ENCODE measurements at places on chromosomes 6 and 20.
A peak's percentile ranks its signal among the peaks of the same experiment; 100 is the strongest.

GRCh38 chr6:68760485-68760884 is 125.4 kb downstream of the ADGRB3 start:
- DNase-seq, result no peak

DNA sequence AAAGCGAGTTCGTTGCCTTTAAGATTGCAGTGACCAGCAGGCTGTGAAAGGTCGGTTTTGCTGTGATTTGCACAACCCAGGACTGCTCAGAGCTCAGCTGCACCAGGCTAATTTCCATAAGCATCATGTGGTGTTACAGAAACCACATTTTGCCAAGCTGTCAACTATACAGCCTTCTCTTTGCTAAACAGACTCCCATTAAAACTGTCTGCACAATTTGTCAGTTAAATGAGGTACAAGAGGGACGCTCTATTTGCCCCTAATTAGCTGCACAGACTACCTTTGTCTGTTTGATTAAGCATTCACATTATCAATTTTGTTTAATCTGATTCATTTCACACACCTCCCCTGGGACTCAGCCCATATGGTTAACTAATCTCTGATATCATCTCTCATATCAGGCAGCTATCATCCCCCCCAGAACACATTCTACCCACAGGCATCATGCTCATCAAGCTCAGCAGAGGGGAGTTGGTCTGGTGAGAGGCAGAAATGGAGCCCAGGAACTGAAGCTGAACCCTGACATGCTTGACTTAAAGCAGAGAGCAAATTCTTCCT is 62.1 kb downstream of the OLIG3 start:
- no peak for DNase-seq

DNA sequence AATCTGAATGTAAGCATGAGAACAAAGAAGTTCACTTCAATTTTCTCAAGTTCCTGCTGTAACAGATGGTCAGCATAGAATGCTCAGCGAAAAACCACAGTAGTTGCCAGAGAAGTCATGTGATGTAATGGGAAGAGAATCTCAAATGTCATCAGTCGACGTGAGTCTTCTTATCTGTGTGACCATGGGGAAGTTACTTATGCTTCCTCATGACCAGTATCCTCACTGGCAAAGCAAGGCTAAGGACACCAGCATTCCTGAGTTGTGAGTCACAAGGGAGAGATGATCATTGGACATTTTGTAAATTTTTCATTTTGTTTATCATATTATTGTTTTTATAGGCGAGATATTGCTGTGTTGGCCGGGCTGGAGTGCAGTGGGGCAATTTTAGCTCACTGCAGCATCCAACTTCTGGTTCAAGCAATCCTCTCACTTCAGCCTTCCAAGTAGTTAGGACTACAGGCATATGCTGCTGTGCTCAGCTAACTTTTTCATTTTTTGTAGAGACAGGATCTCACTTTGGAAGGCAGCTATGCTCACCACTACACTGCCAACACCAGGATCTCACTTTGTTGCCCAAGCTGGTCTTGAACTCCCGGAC is 21.9 kb downstream of the SGK1 start:
- no peak for DNase-seq

GRCh38 chr20:2751878-2752566 is 48.4 kb downstream of the CPXM1 start:
- no peak for DNase-seq

- DNase-seq, result no peak
These were observed 33.2 kb upstream of the IGF2R start for GRCh38 chr6:159935633-159936032.

DNA sequence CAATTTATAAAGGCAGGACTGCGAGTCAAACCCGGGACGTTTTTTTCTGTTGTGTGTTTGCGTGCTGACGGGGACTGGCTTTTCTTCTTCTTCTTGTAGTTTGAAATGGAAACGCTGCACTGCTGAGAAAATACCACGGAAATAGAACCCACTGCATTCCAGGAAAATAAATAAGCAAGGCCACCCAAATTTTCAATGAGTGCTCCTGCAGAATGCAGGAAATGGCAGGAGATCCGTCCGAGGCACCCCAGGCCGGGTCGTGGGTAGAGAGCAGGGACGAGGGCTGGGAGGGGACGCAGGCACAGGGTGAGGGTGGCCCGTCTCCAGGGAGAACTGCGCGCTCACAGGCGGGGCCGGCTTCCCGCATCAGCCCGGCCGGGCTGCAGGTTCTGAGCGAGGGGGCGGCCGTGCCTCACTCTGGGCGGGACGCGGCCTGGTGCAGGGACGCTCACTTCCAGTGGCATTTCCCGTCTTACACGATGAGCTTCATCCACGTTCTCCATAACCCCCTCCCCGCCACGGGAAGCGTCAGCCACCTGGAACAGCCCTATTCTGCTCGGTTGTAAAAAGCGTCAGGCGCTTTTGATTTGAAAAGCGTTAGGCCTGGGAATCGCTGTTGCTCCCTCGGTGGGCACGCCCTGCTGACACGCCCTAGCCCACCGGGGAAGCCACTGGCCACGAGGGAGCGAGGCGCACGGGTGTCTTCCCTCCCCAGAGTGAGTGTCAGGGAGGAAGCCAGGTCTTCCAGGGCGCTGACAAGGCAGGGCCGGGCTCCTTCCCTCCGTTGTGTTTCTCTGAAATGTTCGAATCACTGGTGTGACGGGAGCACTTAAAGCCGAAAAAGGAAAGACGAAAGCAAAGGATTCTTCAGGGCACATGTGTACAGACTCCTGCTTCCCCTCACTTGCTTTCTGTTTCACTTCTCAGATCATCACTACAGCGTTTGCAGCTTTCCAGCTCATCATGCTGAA is 17.9 kb upstream of the EXOC2 start:
- DNase-seq, result peak; percentile 20

GRCh38 chr6:3612341-3613041 is 139.0 kb downstream of the PXDC1 start:
- no peak for DNase-seq

DNA sequence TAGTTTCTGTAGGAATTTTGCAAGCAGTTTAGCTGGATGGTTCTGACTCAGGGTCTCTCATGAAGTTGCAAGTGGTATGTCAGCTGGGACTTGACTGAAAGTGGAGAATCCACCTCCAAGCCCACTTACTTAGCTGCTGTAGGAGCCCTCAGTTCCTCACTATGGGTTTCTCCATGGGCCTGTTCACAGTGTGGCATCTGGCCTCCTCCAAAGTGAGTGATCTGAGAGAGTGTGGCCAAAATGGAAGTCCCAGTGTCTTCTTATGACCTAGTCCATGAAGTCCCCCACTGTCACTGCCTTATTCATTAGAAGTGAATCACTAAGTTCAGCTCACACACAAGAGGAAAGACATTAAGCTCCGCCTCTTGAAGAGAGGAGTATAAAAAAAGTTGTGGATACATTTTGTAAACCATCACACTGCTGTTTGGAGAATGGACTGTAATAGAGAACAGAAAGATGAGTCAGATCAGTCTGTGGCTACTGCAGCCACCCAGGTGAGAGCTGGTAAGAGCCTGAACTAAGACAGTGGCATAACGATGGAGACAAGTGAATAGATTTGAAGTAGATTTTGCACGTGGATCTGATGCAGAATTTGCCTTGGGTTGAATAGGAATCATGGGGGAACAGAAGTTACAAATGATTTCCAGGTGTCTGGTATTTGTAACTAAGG is 4.9 kb upstream of the NELFCD start:
- no peak for DNase-seq

DNA sequence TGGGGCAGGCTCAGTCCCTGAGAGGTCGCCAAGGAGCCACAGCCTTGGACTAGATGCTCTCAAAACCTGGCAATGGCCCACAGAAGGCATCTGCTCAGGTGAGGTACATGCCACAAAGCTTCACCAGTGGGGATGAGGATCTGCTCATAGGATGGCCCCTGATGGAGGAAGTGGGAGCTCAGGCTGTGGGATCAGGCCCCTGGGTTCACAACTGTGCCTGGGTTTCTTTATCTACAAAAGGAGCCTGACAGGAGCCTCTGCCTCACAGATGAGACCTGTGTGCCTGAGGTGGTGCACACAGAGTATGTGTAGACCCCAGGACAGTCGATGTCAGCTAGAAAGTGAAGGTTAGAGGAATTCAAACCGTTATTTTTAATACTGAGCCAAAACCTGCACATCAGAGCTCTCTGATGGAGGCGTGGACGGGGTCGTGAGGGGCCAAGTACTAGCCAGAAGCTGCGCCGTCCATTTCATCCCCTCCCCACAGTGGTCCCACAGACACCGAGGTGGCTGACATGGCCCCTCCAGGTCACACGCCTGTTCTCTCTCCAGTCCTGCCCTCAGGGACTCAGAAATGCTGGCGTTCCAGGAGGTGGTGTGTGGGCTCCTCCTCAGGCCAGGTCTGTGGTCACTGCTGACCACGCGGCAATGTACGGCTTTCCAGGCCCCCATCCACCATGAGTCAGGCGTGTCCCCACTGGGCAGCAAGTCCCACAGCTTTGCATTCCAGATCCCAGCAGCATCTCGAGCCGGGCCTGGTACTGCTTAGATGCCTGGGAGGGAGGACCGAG is 33.3 kb downstream of the NTSR1 start:
- no peak for DNase-seq

DNA sequence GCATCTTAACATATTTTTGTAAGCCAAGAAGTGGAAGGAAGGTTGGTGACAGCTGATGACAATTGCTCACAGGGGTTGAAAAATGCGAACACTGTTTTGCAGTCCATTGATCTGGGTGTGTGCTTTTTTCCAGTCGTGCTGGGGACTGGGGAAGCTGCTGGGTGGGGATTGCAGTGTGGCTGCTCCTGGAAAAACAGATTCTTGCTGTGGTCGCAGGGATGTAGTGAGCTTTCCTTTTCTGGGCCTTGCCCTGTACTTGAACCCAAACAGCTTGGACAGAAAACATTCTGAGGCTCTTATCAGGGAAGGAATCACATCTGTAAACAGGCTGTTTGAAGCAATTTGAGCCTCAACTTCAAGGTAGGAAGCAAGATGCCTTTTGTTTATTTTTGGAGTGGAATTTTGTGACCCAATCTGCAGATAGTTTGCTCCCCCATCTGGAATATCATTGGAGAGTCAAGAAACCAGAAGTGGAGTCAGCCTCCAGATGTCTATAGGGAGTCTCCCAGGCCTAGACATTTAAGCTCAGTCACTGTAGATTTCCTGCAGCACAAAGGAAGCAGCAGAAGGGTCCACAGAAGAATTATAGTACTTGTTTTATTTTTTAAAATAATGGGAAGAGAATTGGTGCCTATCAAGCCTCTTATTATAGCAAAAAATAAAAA is 279.2 kb upstream of the FERMT1 start:
- DNase-seq, result no peak

GRCh38 chr6:52183131-52183713 is 3.0 kb upstream of the IL17A start:
- no peak for DNase-seq

GRCh38 chr6:43831191-43831590 is 61.2 kb downstream of the VEGFA start:
- no peak for DNase-seq

DNA sequence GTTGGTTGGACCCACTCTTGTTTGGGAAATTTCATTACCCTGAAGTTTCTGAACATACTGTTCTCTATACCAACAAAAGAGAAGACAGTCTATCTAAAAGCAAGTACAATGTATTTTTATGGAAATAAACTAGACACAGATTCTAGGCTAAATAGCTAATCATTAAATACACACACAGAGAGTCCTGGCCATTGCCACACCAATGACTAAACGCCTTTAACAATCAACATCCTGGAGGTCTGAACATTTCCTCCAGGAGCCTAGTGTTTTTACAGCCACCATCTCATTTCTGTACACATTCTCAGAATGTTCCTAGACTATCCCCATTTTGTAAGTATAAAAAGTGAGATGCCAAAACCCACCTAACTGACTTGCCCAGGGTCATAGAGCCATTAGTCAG is 141.6 kb upstream of the RREB1 start:
- DNase-seq, result no peak

GRCh38 chr6:153312634-153313033 is 181.6 kb upstream of the RGS17 start:
- no peak for DNase-seq

DNA sequence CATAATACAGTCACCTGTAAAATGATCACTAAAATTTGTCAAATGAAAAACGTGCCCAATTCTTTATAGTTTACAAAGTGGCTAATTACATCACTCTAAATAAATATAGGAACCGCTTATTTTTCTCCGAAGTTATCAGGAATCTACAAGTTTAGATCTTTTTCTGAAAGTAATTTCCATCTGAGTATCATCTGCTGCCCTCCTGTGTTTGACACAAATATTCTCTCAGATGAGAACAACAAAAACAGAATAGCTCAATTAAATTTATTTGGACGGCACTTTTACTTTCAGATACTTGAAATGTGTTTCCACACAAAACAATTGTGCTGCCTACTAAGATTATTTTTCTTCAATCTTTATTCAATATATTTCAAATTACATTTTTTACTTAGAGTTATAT is 5.0 kb downstream of the SF3B5 start:
- DNase-seq, result no peak
